HS-5 (cell line): ENCODE measurements at places on chromosomes 7 and 10.

DNA sequence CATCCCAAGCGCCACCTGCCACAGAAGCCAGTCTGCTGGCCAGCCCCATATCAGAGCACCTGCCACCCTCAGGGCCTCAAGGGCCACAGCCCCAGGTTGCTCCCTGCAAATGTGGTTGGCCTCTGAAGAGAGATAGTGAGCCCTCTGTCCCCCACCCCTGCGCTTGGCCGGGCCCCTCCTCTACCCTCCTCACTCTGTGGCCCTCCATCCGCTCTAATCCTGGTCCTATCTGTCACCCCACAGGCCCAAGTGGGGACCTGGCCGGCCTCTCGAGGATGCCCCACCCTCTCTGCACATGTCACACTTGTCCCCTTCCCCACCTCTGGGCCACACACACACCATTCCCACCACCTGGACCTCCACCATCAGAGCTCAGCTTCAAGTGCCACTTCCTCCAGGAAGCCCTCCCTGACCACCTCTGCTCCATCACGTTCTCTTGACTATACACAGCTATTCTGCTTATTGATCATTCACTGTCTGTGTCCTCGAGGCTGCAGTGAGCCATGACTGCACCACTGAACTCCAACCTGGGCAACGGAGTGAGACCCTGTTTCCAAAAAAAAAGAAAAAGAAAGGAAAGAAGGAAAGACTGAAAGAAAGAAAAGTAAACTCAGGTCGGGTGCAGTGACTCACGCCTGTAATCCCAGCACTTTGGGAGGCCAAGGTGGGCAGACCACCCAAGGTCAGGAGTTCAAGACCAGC lies 42.4 kb downstream of the TNRC18 start:
- no peak for DNase-seq

GRCh38 chr7:105648561-105649401 lies 67.5 kb upstream of the EFCAB10 start:
- no peak for DNase-seq

DNA sequence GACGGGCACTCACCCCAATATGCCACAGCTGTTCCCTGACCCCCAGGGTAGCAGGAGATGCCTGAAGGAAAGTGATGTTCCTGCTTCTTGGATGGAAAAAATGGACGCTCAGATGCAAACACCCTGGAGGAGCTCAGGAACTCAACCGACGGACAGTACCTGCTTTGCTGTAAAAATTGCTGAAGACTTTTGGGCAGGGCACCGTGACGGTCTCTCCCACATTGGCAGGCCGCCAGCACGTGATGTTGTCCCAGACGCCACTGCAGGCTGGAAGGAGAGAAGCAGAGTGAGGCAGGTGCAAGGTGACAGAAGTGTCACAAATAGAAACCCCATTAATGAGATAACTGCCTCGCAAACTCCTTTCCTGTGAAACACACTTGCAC lies 35.0 kb downstream of the VIPR2 start:
- no peak for DNase-seq

- no peak for DNase-seq
Observed at GRCh38 chr7:67554986-67555385, 558.4 kb downstream of the TYW1 start.

- DNase-seq: no peak
Observed at GRCh38 chr10:16049782-16050181, 189.5 kb upstream of the MINDY3 start.

DNA sequence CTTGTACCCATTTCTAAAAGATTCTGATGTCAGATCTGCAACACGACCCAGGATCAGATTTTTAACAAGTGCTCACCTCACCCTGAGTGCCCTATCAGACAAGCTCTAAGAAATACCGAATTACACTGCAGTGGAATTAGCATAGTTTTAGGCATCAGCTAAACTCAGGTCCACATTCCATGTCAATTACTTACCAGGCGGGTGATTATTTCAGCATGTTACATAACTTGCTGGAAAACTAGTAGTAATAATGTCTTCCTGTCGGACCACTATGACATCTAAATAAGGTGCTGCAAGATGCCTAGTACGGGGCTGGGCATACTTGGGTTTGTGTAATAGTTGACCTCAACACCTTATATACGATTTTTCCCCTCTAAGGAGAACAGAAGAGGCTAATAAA lies 21.0 kb downstream of the TRIL start:
- no peak for DNase-seq

- DNase-seq: no peak
Observed at GRCh38 chr10:125933693-125934092, 37.3 kb downstream of the FANK1 start.
